Stimulated activated naive CD4-positive, alpha-beta T cell (primary cell): ENCODE measurements at places on chromosomes 16 and 17.
A peak's percentile ranks its signal among the peaks of the same experiment; 100 is the strongest.

DNA sequence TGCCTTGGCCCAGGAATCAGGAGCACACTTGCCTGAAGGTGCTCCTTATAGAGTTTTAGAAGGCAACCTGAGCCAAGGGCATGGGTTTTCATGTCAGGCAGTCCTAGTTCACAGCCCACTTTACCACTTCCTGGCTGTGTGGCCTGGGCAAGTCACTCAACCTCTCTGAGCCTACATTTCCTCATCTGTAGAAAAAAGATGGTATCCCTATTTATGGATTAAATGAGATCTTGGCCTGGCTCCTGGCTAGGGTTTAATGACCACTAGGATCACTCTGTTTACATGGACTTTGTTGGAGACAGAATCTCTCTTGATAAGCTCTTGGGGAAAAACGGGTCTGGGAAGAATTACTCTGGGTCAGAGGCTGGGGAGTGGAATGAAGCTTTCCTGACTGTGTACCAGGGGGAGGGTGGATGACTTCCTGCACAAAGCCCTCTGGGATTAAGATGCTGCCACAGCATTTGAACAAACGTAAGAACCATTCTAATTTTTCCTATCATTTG, 2.3 kb downstream of the MT2A start:
- DNase-seq, result no peak

- DNase-seq, result peak; percentile 54
These were observed 16.8 kb downstream of the NQO1 start for GRCh38 chr16:69709456-69710084.

GRCh38 chr17:51533219-51533618, 272.9 kb downstream of the UTP18 start:
- no peak for DNase-seq

DNA sequence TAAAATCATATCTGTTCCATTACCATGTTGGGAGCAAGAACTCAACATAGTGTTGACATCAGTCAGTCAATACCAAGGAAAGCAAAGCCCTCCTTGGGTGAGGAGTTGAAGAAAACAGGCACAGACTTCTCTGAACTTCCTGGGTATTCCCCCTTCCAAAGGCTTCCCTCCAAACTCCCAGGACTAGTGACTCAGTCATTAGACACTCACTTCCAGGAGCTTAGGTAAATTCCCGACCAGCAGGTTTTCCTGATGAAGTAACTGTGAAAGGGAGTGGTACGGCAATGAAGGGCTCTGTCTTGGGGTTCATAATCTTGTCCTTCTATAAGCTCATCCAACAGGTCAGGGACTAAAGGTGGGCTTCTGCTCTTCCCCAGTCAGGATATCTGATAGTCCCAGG, 293.8 kb upstream of the AXIN2 start:
- DNase-seq, result no peak

- peak; percentile 64 for DNase-seq
These were observed 140.5 kb downstream of the SEC14L1 start for GRCh38 chr17:77281122-77281903.

DNA sequence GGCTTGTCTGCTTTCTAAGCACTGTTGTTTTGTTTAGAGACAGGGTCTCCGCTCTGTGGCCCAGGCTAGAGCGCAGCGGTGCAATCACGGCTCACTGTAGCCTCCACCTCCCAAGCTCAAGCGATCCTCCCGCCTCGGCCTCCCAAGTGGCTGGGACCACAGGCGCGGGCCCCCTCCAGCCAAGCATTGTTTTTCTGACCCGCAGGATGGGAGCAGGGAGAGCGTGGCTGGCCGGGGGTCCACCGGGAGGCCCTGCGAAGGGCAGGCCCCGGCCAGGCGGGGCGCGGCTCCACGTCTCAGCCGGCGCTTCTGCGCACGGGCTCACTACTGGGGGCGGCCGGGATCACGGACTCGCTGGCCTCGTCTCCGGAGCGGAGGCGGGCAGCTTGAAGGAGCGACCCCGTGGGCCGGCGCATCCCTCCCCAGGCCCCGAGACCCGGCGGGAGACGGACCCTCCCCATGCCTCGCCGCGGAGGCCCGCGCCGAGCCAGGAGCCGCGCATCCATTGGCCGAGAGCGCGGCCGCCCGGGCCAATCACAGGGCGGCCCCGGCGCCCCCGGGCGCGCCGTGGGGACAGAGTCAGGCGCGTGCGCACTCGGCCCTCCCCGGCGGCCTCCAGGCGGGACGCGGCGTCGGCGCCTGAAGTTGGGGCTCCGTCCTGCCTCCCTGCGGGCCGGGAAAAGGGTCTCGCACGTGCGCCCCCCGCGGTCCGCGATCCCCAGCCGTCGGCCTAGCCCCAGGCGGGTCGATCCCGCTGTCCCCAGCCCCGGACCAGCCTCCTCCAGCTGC, 24.9 kb downstream of the ACTG1 start:
- DNase-seq, result peak; percentile 66

- DNase-seq, result no peak
These were observed 196.9 kb upstream of the CDH11 start for GRCh38 chr16:65318590-65319257.

GRCh38 chr16:21673469-21673868, 9.7 kb downstream of the OTOA start:
- no peak for DNase-seq

- DNase-seq, result no peak
These were observed 42.5 kb downstream of the PLCG2 start for GRCh38 chr16:81821436-81822128.

- no peak for DNase-seq
These were observed 1.6 kb upstream of the KIAA0513 start for GRCh38 chr16:85025781-85026653.

DNA sequence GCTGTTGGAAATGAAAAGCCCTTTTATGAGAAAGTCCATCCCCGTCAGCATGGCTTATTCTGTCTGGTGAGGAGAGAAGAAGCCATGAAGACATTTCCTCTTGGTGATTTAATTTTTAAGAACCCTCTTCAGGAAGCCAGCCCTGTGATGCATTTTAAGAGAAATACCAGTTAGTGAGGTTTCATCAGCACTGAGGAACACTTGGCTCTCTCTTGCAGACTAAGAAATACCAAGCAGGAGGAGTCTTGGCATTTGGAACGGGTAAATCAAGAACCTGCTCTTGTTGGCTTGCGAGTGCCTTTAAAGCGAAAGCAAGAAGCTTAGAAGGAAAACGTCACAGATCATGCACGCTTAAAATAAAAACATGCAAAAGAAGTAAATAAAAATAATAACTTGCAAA, 17.5 kb downstream of the RAB11FIP3 start:
- DNase-seq, result no peak

DNA sequence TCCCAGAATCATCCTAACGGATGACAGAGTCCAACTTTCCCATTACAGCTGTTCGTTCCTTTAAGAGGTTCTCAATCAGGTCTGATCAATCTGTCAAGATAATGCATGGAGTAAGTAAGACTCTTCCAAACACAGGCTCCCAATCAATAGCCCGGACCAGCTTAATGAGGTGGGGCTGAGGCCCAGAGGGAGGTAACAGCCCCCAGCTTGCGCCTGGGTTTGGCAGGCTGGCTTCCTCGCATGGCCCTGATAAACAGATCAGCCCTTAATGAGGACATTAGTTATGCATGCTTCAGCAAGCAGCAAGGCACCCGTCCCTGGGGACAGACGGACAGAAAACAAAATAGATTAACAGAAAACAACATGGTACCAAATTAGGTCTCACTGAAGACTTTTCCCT, 145.7 kb downstream of the ZFHX3 start:
- no peak for DNase-seq

DNA sequence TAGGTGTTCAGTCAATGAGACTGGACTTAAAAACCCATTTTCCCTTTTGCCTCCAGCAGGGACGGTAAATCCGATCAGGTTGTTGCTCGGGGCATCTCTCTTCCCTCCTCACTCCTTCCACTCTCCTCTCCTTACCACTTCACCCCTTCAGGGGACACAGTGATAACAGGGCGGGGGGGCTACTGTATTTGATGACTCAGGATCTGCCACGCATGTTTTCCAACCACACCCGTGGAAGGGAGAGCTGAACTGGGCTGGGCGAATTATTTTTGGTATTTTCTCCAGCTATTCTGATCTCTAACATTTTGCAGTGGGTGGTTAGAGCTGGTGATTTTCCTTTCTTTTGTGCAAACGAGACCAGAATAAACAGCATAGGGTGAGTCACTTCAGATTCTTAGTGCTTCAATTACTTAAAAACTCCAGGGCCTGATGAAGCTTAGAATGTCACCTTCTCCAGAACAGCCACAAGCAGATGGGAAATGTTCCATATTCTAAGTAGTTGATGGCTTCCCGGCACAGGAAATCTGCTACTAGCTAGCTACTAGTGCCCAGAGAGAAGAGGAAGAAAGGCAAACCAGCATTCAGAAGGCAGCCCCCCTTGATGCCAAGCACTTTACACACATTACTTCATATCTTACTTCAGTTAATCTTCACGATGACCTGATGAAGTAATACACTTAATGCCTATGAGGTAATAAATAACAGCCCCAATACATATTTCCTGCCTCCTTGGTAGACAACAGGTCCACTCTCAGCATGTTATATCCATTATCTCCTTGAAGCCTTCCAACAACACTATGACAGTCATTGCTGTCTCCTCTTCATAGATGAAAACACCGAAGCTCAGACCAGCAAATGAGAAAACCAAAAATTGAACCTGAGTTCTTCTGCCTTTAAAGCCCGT, 74.1 kb downstream of the ASIC2 start:
- DNase-seq, result no peak

DNA sequence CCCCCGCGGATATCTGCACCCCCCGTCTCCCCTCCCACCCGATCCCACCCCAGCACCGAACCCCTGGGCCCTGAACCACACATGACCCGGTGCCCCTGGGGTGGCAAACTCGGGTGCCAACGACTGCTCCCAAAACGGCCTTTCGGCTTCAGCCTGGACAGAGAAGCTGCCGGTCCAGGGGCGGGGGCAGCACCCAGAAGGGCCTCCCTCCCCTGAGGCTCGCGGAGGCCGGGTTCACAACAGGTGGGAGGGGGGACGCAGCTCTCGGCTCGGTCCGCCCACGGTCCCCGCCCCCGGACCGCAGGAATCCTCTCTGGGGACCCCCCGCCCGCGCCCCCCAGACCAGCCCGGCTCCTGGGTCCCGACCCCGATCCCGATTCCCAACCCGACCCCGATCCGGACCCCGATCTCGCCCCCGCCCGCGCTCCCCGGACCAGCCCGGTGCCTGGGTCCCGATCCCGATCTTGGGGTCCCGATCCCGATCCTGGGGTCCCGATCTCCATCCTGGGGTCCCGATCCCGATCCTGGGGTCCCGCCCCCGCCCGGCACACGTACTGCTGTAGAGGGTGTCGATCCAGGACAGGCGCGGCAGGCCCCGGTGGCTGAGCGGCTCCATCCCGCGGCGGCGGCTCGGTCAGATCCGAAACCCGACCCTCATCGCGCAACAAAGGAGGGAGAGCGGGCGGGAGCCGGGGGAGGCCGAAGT, 516 bp downstream of the ABR start:
- no peak for DNase-seq

DNA sequence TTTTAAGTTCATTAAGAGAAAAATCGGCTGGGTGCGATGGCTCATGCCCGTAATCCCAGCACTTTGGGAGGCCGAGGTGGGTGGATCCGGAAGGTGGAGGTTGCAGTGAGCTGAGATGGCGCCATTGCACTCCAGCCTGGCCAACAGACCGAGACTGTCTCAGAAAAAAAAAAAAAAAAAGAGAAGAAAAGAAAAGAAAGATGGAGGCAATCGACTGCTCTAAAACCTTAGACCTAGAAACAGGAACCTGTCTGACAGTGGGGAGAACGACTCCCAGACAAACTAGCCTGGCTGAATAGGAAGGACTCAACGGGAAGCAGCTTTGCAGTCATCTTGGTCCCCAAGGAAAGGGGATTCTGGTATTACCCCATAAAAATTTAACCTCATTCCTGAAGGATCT, 13.7 kb downstream of the MRC2 start:
- DNase-seq, result no peak

GRCh38 chr16:16780588-16780987, 401.6 kb downstream of the NPIPA7 start:
- DNase-seq, result no peak

DNA sequence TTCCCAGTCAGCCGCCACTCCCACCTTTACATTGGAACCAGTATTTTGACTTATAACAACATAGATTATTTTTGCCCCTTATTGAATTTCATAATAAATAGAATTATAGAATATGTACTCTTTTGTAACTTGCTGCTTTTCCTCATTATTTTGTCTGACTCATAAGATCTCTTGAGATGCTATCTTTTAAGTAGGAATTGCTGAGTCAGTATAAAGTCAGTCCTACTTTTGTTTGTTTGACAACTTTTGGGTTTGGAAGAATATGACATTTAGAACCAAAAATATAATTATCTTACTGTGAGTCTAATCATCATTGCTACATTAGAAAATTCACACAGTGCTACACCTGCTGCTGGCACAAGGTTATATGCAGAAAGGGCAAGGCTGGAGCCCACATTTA, 69.7 kb downstream of the STXBP4 start:
- no peak for DNase-seq

- DNase-seq, result no peak
These were observed at the start of gene SRL for GRCh38 chr16:4241928-4242283. TSS of gene SRL (minus strand) at chr16:4242080. CDS start at chr16:4242067, 13 bp downstream.

DNA sequence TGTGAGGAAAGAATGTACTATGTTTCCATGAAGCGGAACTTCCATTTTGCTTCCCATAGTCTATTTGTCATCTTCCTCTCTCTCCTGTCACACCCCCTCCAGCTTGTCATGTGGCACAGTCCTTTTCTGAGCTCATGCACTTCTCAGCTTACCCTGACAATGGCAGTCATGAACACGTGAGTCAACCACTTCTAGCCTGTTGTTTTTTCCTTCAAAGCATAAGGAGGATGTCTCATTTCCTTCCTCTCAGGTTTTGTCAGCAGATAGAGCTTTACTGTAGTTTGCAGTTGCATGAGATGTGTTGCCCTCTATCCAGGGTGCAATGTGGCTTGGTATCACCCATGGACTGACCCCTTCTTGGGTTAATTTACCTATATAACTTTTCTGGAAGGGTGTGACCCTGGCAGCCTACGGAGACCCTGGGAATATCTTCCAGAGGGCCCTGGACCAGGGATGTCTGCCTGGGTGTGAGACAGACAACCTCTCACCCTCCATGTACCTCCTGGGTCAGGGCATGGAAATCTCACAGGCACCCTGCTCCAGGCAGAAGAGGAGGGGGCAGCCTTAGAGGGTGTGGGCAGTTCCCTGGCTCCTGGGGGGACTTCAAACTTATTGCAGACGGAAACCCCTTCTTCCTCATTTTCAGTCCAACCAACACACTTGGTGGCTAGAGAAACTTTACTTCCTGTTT, 4.0 kb upstream of the ZNF267 start:
- DNase-seq, result peak; percentile 76
